ENCODE measurements at places on chromosomes 3 and 15. TPM values are rescaled to one million over a fixed set of nuclear protein-coding genes. Genes with fewer than 3 reads are reported as not detected.

DNA sequence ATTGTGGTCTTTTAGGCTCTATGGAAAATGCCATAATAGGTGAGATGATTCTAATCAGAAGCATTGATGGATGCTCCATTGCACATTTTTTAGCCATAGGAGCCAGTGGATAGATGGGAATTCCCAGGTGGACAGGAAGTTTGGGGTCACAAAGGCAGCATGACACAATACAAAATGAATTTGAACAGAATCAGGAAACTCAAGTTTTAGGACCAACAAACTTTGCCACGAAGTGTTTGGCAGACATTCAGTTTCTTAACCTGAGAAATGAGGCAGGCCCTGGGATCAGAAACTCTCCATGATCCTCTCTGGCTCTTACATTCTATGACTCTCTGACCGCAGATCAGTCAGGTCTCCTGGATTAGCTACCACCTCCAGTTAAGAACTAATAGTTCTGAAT, 275.4 kb downstream of the TIGIT start:
- no peak for DNase-seq

DNA sequence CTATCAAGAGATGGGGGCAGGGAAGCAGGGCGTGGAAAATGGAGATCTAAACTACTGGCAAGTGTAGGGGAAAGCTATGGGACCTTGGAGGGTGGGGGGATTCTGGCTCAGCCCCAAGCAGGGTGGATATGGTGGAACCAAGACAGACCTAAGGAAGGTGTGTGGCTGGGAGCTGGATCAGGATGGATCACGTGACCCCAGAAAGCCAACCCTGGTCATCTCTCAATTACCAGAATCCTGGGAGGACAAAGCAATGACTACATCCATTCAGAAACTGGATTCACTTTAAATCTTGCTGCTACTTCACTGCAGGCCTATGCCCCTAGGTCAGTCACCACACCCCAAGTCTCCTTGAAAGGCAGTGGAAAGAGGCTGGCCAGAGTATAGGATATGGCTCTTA, 68.4 kb downstream of the WHAMM start:
- no peak for DNase-seq

- no peak for DNase-seq
Observed at GRCh38 chr3:170660139-170660538, 74.3 kb upstream of the SLC7A14 start.

GRCh38 chr3:186097663-186098451, 11.0 kb downstream of the ETV5 start:
- peak; percentile 72 for DNase-seq

GRCh38 chr15:90883976-90884718, at the start of gene FES:
Gene FES, plus strand, starts transcription at chr15:90884504. Its CDS starts 542 bp downstream, at chr15:90885046.
- DNase-seq, result peak; percentile 84

DNA sequence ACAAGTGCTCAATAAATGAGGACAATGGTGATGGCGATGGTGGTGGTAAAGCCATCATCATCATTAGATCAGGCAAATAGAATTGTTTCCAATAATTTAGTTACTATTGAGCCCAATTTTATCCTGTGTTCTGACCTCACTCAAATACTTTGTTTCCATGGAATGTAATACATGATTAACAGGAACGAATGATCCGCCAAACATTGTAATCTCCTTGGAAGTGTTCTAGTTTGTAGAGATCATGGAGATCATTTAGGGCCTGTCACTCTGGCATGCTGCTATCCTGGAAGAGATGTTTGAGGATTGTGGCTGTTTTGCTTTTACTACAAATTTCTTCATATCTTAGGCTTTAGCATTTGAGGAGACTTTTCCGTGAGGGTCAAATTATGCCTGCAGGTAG, 2.8 kb downstream of the COL6A6 start:
- no peak for DNase-seq

GRCh38 chr3:171874251-171874681, 31.1 kb downstream of the TMEM212 start:
- no peak for DNase-seq

GRCh38 chr3:166829896-166830295, 550.2 kb downstream of the ZBBX start:
- DNase-seq, result no peak

Gene C3orf20
- total RNA-seq, result 0.18 TPM

DNA sequence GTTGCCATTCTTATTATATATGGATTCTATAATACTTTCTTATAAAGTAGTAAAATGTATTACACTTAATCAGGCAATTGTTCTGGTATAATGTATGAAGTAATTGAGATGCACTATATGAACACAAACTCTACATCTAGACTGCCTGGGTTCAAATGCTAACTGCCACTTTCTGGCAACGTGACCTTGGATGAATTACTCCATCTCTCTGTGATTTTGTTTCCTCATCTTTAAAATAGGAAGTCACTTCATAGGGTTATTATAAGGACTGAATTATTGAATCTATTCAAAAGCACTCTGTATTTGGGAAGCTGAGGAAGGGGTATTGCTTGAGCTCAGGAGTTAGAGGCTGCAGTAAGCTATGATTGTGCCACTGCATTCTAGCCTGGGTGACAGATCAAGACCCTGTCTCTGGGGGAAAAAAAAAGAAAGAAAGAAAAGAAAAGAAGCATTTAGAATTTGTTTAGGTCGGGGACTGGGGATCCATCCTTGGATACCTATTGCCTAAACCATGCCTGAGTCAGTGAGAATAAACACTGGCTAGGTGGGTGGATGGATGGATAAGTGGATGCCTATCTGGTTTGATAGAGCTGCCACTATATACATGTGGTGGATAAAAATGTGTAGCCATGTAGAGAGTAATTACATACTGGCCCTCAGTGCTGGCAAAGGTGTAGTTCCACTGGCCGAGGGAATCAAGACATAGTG, 2.5 kb downstream of the TM4SF1 start:
- DNase-seq, result no peak

DNA sequence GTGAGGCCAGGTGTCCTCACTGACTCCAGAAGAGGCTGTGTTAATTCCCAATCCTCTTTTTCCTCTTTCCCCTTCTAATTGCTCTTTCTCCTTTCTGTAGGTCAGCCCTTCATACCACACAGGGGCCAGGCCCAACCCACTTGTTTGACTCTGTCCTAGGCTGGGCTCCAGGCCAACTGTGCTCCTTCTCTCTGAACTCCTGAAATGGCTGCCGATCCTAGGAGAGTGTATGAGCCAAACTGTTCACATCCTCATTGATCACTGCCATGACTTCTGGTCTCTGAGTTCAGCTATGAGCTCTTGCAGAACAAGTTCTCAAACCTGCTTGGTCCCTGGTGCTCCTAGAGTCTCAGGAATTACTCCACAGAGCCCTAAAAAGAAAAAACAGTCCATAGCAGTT, 145.1 kb downstream of the VGLL4 start:
- peak; percentile 76 for DNase-seq

Gene RASL12
- total RNA-seq, result 23.0 TPM

GRCh38 chr15:88913017-88913849, at the start of gene MFGE8:
Gene MFGE8, minus strand, starts transcription at chr15:88913379. Its CDS starts 60 bp downstream, at chr15:88913319.
- peak; percentile 89 for DNase-seq

GRCh38 chr15:60228101-60228500, 169.7 kb downstream of the ANXA2 start:
- no peak for DNase-seq

GRCh38 chr3:25899352-25900101, 109.6 kb downstream of the OXSM start:
- DNase-seq, result no peak

Gene PTH1R
- total RNA-seq, result 6.6 TPM

- no peak for DNase-seq
Observed at GRCh38 chr3:151347432-151347831, 18.1 kb upstream of the P2RY13 start.

Gene PLA2G4E
- not detected for total RNA-seq

GRCh38 chr15:63473999-63474809, 30.2 kb upstream of the USP3 start:
- DNase-seq, result no peak

DNA sequence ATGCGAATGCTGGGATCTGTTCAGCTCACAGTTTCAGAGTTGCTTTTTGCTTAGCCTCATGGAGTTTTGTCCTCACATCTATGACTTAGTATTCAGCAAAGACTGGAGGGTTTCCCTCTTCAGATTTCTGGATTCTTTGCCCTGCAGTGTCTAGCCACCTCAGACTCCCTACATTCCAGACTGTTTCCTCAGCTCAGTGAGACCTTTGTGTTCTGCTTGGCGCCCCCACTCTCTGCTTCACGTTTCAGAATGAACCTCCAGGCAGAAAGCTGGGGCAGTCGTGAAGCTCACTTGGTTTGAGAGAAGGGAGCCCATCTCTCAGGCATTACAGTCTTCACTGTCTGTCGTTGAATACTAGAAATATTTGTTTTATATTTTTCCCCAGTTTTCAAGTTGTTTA, 118.1 kb downstream of the CACNA1D start:
- no peak for DNase-seq

- DNase-seq, result no peak
Observed at GRCh38 chr15:51203797-51204196, 109.1 kb upstream of the TNFAIP8L3 start.

GRCh38 chr15:62474771-62475124, 309.7 kb upstream of the C2CD4B start:
- DNase-seq, result no peak

DNA sequence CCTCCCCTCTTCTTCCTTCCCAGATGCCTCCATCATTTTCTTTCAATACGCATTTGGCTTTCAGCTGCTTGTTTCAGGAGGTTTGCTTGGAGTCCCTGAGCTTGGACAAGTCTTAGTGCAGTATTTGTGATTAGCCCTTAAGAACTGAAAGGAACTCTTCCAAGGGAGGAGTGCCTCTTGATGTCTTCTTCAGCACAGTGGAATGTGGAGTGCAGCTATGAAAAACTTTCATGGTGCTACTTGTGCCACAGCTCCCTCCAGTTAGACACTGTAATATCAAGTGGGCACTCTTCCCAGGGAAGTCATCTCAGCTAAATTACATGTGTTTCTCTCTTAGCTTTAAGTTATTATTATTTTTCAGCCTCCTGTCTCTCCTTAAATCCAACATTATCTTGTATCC, 173.1 kb downstream of the NECTIN3 start:
- no peak for DNase-seq

Gene P2RY1
- 8.6 TPM for total RNA-seq

DNA sequence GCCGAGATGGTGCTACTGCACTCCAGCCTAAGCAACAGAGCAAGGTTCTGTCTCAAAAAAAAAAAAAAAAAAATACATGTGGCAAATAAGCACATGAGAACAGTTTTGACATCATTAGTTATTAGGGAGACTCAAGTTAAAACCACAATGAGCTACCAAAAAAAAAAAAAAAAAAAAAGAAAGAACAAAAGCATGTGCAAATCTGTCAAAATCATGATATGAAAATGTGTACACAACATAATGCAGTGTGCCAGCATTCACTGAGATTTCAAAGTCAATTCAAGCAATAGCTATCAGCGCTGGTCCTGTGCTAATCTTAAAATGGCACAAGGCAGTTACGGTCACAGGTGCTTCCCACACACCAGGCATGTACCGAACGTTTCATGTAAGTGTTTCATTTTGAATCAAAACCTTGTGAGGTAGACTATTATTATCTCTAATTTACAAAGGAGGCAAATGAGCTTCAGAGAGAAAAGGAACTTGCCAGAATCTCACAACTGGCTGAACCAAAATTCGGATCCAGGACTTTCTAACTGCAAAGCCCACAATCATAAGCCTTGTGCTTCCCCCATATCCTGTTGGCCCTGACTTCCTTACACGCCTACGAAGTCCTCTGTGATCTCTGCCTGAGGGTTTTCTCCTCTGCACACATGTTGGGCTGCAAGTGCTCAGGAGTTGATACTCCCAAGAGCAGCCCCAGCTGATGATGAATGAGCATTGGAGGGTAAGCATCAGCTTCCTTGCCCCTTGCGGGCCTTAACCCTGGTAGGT, 200.1 kb upstream of the PROK2 start:
- no peak for DNase-seq

DNA sequence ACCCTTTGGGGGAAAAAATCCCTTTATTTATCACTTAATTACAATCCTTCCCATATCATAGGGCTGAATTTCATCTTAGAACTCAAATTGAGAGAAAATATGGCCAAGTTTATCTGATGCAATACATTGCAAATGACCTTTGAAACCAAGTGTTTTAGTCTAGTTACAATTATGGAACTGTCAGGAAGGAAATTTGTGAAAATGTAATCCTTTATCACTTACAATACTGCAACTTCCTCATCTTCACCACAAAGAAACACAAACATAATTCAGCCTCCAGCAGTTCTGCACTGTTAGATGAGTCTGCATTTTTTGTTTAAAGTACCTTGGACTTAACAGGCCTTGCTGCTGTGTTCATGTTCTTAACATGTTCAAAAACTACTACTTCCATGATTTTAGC, 4.6 kb downstream of the CCPG1 start:
- DNase-seq, result no peak

DNA sequence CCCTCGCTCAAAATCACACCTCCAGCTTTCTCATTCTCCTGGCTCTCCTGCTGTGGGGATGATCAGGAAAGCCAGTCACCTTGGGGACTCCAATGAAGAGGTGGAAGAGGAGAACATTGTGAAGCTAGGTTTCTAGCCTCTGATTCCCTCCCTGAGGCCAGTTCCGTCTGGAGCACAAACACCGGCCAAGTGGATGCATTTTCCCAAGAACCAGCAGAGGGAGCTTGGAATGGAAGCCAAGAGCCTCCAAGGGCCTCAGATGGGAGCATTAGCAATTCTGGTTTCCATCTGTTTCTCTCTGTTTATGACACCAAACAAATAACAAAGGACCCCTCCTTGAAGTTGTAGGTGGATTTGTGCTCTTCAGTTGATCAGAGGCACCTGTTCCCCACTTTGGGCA, 40.6 kb upstream of the NMNAT3 start:
- no peak for DNase-seq

- no peak for DNase-seq
Observed at GRCh38 chr3:118505784-118506183, 528.9 kb downstream of the IGSF11 start.

Gene PARP3
- total RNA-seq, result 18.0 TPM

- no peak for DNase-seq
Observed at GRCh38 chr3:71277341-71277740, 306.2 kb downstream of the FOXP1 start.

GRCh38 chr3:129317014-129317771, 38.5 kb downstream of the HMCES start:
- peak; percentile 65 for DNase-seq

- DNase-seq, result no peak
Observed at GRCh38 chr3:152402695-152403451, 134.1 kb downstream of the MBNL1 start.

DNA sequence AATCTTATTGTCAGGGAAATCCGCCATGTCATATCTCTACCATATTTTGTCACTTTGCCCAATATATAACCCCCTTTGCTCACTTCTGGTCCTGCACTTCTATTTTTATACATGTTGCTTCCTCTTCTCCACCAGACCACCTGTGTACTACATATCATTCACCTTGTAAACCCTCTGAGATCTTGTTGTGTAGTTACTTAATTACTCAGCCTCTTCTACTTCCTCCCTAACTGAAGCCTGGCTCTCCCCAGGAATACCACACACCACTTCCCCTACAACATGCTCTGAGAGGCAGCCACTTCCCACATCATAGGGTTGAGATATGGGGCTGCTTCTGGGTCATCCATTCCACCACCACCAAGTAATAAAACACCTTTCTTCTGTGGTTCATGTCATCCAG, 10.0 kb downstream of the HEXA start:
- no peak for DNase-seq

GRCh38 chr3:50139718-50140423, 15.3 kb upstream of the SEMA3F start:
- no peak for DNase-seq
